ENCODE measurements at places on chromosomes 3 and 15.

DNA sequence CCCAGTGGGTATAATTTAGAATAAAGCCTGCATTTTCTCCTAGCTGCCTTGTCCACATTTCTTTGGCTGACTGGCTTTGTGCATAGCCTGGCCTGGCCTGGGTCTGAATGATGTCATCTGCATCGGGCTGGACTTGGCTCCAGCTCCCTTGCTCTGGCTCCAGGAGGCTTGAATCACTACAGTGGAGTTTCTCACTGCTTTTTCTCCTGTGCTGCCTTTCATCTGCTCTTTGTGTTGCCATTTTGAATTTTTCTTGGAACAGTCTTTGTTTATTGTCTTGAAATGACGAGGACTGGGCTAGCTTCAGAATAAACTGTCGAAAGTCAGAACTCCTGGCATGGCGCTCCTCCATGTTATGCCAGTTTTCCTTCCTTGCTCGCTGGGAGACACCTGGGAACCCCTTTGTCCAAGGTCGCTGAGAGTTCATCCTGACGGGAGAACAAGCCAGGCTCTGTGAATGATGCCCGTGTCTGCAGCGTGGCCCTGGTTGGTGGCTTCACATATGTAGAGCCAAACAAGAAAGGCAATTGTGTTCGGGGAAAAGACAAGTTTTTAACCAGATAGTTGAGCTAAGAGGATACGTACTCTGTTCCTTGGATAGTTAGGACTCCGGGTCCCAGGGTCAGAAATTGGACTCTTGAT, 258.9 kb downstream of the PDZRN3 start:
- DNase-seq, result peak; percentile 41

DNA sequence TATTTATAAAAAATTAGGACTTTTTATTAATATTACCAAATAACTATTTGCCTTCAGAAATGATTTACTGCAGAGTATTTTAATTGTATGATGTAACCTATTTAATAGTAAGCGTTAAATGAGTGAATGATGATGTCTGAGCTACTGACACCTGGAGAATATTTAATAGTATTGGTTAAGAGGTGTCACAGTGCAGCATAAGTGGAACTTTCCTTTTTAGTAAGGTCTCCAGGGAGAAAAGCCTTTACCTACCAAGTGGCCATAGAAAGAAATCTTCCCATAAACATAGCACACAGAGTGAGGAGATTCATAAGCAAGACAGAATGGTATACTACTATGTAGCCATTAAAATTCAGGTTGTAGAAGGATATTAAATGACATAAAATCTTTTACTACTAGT, 441.7 kb downstream of the TBL1XR1 start:
- no peak for DNase-seq

GRCh38 chr3:152446495-152446894, 177.8 kb downstream of the MBNL1 start:
- DNase-seq, result no peak

DNA sequence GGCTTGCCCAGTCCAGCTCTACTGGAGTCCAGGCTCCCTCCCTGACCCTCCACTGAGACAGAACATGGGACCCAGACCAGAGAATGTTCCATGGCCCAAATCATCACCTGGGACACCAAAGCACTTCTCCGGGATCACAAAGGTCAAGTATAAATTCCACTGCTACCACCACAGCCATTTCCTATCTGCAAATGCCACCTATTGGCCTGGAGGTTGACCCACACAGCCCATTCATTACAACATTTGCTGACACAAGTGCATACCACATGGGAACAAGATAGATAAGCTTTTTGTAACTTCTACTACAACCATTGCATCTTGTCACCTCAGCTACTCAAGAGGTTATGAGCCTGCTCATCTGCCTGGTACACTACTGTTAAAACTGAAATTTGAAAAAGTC, 126.8 kb upstream of the NECTIN3 start:
- DNase-seq, result no peak

DNA sequence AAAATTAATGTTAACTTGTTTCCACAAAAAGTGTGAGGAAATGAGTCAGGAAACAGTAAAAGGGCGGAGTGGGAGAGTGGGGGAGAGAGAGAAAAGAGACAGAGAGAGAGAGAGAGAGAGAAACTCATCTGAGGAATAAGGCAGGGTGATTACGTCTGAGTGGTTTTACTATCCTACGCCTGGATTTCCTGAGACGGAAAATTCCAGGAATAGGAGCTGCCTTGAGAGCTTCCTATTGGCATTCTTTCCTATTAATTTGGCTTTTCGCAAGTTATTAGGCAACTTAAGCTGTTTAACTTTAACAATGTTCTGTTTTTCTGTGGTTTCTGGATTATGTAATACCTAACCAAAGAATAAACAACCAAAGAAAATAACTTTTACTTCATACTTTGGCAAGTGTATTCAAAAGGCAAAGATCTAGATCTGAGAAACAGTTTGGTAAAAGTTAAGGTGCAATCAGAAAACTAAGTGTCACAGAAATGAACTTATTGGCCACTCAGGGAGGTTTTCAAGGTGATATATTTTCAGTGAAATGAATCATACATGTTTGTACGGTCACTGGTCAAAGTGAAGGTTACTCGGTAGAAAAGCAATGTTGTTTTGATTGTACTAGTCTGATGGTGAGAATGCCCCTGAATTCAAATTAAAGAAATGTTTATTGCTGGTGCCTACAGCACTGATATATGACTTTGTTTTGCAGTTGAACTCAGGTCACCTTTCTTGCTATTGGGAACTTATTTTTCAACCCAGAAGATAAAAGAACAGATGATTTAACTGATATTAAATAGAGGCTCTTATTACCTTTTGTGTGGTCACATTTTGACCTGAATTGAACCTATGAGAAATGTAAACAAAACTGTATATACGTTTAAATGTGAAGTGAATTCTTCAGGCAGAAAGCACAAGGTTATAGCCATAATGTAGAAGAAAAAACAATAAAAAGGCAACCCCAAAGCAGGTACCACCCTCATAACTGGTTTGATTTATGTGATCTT, 39.9 kb upstream of the TNFSF10 start:
- peak; percentile 83 for DNase-seq

- no peak for DNase-seq
These were observed 63.6 kb downstream of the RYR3 start for GRCh38 chr15:33374226-33374914.

GRCh38 chr3:126659915-126660886, 5.3 kb upstream of the TXNRD3 start:
- no peak for DNase-seq

GRCh38 chr15:55884223-55884622, 109.2 kb downstream of the NEDD4 start:
- DNase-seq, result peak; percentile 1

GRCh38 chr3:5149306-5149880, 27.3 kb downstream of the ARL8B start:
- DNase-seq, result no peak

DNA sequence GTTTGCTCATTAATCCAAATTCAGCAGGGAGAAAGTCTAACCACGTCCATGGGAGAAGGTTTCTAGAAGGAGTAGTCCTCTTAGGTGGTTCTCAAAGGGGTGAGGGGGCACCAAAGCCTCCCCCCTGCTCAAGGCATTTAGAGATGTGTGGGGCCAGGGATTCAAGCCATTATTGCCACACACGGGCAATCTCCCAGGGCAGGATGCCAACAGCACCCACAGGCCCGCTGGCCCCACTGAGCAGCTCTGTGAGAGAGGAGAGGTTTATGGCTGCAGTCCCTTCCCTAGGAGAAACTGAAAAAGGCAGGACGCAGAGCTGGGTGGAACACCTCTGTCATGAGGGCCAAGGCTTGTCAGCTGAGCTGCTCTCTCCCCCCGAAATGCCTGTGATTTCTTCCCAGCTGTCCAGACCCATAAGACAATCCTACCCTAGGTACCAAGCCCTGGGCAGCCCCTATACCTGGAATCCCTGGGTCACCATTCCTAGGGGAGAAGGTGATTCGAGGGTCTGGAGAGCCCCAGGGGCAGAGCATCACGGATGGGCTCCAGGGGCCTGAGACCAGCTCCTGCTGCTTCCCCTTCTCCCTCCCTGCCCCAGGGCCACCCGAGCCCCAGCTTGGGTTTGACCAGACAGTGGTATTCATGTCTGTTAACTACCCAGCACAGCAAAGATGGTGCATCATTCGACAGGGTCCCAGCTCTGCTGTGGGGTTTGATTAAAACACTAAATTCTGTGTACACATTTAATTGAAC, 39.0 kb downstream of the WHAMM start:
- no peak for DNase-seq

GRCh38 chr3:182180654-182181385, 469.1 kb downstream of the SOX2 start:
- DNase-seq, result no peak
